ENCODE measurements at places on chromosomes 2 and 18. TPM values are rescaled to one million over a fixed set of nuclear protein-coding genes. Genes with fewer than 3 reads are reported as not detected.

SLC35F6 gene
- total RNA-seq, result 21.9 TPM

PAX3 gene
- not detected for total RNA-seq

RBM44 gene
- total RNA-seq, result 0.33 TPM

LYPD1 gene
- total RNA-seq, result 66.5 TPM

KCNE4 gene
- not detected for total RNA-seq

SFXN5 gene
- total RNA-seq, result 11.1 TPM

GAREM1 gene
- total RNA-seq, result 0.40 TPM

ASXL3 gene
- total RNA-seq, result 0.07 TPM

RAPGEF4 gene
- 6.1 TPM for total RNA-seq

UGT1A1 gene
- total RNA-seq, result not detected

MYO5B gene
- total RNA-seq, result 0.14 TPM

ADD2 gene
- 2.6 TPM for total RNA-seq

MAB21L4 gene
- total RNA-seq, result not detected

ACTG2 gene
- total RNA-seq, result not detected

PLB1 gene
- total RNA-seq, result 0.46 TPM

SANBR gene
- 13.8 TPM for total RNA-seq

TRIM43 gene
- total RNA-seq, result not detected

ARID5A gene
- 10.9 TPM for total RNA-seq

IWS1 gene
- total RNA-seq, result 46.8 TPM

PLCD4 gene
- 1.6 TPM for total RNA-seq

VSNL1 gene
- not detected for total RNA-seq

CDH2 gene
- 36.5 TPM for total RNA-seq

SEPTIN10 gene
- total RNA-seq, result 104 TPM

CRYGC gene
- total RNA-seq, result not detected

CD207 gene
- not detected for total RNA-seq

FKBP7 gene
- total RNA-seq, result 26.2 TPM

SCTR gene
- total RNA-seq, result not detected

C2orf66 gene
- 0.07 TPM for total RNA-seq

IL36B gene
- not detected for total RNA-seq

MOGAT1 gene
- not detected for total RNA-seq

SEC11C gene
- 20.9 TPM for total RNA-seq

UGT1A10 gene
- total RNA-seq, result not detected

ACVR2A gene
- 6.3 TPM for total RNA-seq

NT5C1B gene
- not detected for total RNA-seq

HTR2B gene
- 6.1 TPM for total RNA-seq

ANO7 gene
- 0.59 TPM for total RNA-seq

LYG2 gene
- total RNA-seq, result not detected

ABCA12 gene
- total RNA-seq, result under 0.01 TPM

DUSP19 gene
- total RNA-seq, result 4.5 TPM

CCDC102B gene
- 0.28 TPM for total RNA-seq

REG1B gene
- not detected for total RNA-seq

SEMA4C gene
- total RNA-seq, result 17.2 TPM

ZNF521 gene
- 55.6 TPM for total RNA-seq

LOXHD1 gene
- not detected for total RNA-seq
